Thoracic aorta (tissue), 2 donors: ENCODE measurements at places on chromosomes 3 and 15. TPM values are rescaled to one million over a fixed set of nuclear protein-coding genes. Genes with fewer than 3 reads are reported as not detected.

- no peak overlapping the region for H3K27ac ChIP-seq
- H3K27me3 ChIP-seq, result no peaks in the 10 kb centered on the region
- no peak overlapping the region for H3K4me3 ChIP-seq
- no peaks in the 10 kb centered on the region for H3K36me3 ChIP-seq
- peaks cover 32% of the 10 kb centered on the region for H3K4me1 ChIP-seq
Measured at GRCh38 chr15:93213281-93213680, 124.3 kb upstream of the RGMA start.

GRCh38 chr3:69092030-69092516 is 7.3 kb downstream of the ARL6IP5 start:
- H3K4me1 ChIP-seq, result peaks cover 100% of the 10 kb centered on the region
- no peaks in the 10 kb centered on the region for H3K36me3 ChIP-seq
- DNase-seq, result no peak

- no peaks in the 10 kb centered on the region for H3K27me3 ChIP-seq
- no peak overlapping the region for H3K27ac ChIP-seq
- DNase-seq, result no peak
Measured at GRCh38 chr15:74191798-74192197, 10.8 kb downstream of the STRA6 start.

GRCh38 chr15:88399021-88399685 is 68.0 kb downstream of the MRPL46 start:
- H3K27ac ChIP-seq, result no peak overlapping the region
- no peaks in the 10 kb centered on the region for H3K27me3 ChIP-seq
- DNase-seq, result no peak
- no peak overlapping the region for H3K4me3 ChIP-seq
- H3K36me3 ChIP-seq, result no peaks in the 10 kb centered on the region

DNA sequence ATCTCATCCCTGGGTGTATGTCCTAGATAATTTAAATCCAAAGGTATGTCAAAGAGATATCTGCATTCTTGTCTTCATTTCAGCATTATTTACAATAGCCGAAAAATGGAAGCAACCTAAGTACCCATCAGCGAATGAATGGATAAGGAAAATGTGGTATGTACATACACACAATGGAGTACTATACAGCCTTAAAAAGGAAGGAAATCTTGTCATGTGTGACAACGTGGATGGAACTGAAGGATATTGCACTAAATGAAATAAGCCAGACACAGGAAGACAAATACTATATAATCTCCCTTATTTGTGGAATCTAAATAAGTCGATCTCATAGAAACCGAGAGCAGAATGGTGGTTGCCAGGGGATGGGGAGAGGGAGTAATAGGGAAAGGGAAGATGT is 16.8 kb upstream of the MGLL start:
- no peak overlapping the region for H3K4me3 ChIP-seq
- no peaks in the 10 kb centered on the region for H3K27me3 ChIP-seq
- H3K27ac ChIP-seq, result no peak overlapping the region
- no peak for DNase-seq
- no peaks in the 10 kb centered on the region for H3K36me3 ChIP-seq

The ARF4 gene
- total RNA-seq, result 136 TPM
